Cerebellar nuclear complex (tissue), 1 donor: ENCODE measurements at places on chromosomes 6 and 20.

GRCh38 chr20:38343311-38344106 is 2.8 kb upstream of the LBP start:
- DNase-seq, result no peak

DNA sequence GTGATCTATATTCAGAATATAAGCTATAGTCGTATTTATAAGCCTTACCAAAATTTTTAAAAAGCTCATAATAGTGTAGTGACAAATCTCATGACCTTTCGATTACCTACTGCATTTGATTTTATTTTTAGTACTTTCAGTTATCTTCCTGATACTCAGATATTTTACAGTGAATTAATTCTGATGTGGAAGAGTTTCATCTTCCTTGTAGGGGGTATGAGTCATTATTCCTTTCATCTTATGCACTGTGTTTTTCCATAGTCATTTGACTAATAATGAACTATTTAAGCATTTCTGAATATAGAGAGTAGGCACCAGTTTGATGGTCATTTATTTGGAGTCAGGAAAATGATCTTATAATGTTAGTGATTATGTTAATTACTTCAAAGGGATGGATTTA is 36.4 kb downstream of the HDGFL1 start:
- no peak for DNase-seq

- DNase-seq, result no peak
Observed at GRCh38 chr6:105695461-105695860, 292.6 kb upstream of the PREP start.

DNA sequence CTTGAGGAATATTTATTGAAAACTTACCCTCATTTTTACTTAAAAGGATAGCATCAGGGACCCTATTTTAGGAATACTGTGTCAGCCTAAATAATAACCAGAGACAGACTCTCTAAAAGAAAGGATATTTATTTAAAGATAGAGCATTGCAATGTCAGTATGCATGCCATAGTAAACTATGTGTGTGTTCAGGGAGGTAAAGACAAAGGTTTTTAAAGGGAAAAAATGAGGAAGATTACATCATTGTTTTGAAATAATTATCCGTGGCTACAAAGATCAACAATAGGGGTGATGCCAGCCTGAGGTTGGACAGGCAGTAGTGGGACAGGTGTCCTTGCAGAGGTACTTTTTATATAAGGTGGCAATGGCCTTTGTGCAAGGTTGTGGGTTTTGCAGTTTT is 23.7 kb upstream of the CFAP206 start:
- DNase-seq, result no peak

- DNase-seq, result no peak
Observed at GRCh38 chr6:164273491-164273890, 859.0 kb downstream of the QKI start.

DNA sequence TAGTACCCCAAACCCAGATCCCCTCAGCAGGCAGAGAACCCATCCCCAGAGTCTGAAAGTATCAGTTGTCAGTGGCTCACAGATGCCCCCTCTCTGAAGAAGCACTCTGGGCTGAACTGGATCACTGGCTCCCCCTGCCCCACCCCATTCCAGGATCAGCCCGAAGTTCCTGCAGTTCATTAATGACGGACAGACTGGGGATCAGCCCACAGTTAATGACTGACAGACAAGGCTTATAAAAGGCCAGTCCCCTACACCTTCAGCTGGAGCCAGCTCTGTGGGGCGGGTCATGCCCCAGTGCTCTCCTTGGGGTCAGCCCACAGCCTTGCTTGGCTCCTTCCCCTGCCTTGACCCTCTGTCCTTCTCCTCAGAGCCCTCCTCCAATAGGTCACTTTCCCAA is 21.7 kb downstream of the KIAA1755 start:
- DNase-seq, result no peak

DNA sequence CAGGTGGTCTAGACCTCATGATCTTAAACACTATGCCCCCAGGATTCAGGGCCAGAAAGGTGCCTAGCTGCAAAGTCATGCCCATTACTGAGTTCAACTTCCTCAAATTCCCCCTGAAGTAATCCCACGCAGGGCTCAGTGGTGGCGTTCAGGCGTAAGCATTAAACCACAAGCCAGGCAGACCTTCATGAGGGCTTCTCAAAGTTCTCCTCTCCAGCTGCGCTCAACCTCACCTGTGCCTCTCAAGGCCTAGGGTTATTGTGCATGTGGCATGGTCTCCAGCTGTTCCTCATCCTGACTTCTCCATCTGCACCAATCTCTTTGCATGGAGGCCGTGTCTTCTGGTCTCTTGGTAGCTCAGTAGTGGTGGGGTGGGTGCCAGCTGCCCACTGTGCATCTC is 113.6 kb downstream of the TSHZ2 start:
- DNase-seq, result no peak

DNA sequence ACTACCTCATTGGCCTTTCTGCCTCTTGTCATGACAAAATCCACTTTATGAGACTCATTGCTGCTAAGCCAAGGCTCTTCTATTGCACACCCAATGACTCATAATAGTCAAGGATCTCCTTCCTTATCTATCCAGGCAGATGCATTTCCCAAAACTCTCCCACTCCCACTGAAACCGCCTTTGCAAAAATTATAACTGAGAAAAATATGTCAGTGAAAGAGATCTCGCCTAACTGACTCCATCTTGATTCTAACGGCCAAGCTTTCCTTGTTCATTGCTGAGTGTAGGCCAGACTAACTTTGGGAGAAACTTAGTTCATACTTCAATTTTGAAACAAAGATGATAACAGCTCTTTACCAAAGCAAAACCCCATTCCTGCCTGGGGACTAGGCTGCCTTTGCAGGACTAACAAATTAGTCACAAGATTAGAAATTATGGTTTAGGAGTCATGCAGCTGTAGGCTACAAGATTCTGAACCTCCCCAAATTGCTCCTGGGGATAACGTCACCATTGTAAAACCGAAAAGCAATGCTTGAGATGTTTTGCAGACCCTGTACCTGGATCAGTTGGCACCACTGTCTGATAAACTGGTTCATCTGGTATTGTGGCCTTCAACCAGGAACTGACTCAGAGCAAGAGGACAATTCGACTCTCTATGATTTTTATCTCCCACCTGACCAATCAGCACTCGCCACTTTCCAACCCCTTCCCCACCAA is 47.1 kb downstream of the HAO1 start:
- DNase-seq, result no peak

DNA sequence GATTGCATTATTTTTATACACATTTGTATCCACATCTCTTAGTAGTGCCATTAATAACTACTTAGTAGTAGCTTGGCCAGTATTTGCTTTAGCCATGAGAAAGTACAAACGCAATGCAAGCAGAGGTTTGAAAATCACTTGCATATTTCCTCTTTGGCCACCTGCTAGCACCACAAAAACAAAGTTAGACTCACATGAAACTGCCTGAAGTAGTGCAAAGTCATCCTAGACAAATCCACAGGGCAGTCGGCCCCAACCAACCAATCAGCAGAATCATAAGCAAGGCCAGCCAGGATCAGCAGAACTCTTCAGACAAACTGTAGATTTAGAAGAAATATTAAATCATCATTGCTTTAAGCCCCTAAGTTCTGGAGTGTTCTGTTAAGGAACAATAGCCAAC is 135.2 kb upstream of the VGLL2 start:
- DNase-seq, result no peak

DNA sequence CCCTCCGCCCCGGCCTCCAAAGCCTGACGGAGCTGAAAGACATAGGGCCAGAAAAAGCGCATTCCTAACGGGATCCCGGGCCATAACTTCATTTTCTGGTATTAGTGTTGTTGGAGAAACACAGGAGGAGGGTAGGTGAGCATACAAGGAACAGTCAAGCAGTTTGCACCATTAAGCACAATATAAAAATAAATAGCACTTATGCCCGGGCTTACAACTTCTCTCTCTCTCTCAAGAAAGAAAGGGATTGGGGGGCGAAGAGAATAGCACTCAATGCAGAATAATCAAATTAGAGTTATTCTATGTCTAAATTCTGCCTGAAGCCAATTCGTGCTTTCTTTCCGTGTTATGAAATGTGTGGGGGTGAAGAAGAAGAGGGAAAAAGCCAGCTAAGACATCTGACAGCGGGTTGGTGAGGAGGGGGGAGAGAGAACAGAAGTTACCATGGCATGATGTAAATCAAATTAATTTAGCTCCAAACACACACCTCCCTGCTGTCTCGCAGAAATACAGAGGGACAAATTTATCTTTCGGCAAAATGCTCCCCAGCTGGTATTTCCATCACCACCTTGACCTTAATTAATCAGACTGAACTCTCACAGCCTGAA is 508 bp upstream of the METTL24 start:
- DNase-seq, result no peak
